AG08396 (cell line): ENCODE measurements at places on chromosomes 12 and 14.

GRCh38 chr12:49705479-49706134, 1.6 kb downstream of the FMNL3 start:
- DNase-seq: peak; percentile 65

GRCh38 chr14:79586989-79587598, 624.2 kb downstream of the DIO2 start:
- no peak for DNase-seq

DNA sequence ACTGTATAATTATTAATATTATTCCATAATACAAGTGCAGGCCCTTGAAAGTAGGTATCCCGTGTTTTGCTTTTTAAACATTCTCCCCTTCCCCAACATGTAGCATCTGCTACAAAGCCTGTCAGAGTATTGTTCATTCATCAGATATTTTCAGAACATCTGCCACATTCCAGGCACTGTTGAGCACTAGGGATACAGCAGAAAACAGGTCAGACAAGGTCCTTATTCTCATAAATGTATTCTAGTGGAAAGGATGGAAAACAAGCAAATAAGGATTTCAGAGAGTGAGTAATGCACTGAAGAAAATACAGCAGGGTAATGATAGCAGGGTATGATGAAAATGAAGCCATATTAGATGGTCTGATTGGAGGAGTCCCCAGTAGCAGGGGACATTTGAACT, 3.8 kb downstream of the ERP29 start:
- DNase-seq: no peak

DNA sequence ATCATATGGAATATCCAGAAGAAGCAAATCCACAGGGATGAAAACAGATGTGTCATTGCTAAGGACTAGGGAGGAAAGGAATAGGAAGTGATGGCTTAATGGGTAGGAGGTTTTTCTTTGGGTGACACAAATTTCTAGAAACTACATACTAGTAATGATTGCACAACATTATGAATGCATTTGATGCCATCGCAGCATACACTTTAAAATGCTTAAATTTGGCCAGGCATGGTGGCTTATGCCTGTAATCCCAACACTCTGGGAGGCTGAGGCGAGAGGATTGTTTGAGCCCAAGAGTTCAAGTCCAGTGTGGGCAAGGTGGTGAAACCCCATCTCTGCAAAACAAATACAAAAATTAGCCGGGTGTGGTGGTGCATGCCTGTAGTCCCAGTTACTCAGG, 1370.8 kb downstream of the AACS start:
- no peak for DNase-seq

GRCh38 chr12:66921151-66921550, 242.3 kb upstream of the GRIP1 start:
- DNase-seq: no peak

DNA sequence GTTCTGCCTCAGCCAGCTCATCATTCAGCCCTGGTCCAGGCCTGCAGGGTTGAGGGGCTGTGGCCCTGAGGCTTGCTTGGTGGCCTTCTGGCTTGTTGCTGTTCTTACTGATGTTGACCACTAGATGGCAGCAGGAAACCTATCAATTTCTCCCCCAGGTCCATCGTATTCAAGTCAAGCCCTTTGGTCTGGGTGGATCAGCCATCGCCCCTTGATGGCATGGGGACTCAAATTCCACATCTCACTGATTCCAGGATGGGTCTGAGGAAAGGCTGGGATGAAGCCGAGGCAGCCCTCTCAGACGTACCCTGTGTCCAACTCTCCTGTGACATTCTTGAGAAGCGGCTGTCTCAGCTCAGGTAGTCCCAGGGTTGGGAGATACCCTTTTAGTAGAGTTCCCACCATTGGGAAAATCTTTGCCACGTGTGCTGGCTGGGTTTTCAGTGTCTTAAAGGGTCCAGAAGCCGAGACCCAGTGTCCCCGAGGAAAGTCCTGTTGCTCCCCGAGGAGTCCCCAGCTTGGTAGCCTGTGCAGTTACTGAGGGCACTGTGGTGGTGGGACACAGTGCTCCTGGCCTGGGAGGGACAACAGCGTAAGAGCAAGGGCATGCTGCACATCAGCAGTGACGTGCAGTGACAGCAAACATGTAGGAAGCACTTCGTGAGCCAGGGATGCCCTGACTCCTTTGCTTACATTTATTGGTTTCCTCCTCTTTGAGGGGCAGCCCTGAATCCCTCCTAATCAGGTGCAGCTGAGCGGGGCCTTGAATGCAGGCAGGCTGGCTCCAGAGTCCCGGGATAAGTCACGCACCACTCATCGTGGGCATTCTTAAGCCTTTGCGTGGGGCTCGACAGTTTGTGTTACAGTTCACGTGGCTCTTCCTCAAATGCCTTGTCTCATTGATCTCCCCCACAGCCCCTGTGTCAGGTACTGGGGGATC, 58.6 kb downstream of the TSPAN9 start:
- DNase-seq: peak; percentile 82

DNA sequence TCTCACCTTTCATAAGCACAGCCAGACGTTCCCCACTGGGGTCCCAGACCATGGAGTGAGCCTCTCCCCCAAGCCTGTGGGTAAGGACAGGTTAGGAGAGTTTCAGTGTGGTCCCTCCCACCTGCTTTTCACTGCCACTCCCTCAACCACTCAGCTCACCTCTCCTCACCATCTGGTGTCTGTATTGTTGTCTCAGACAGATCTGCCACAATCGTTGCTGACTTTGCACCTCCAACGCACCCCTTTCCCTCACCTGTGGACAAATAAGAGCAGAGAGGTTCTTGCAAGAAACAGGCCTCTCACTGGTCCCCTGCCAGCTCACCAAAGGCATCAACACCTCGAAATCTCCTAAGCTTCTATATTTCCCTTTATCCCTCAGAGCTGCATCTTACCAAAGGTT, 8.8 kb downstream of the MYG1 start:
- no peak for DNase-seq

GRCh38 chr12:15863372-15863771, 18.8 kb upstream of the STRAP start:
- no peak for DNase-seq

GRCh38 chr14:61285364-61285763, 4.2 kb upstream of the TMEM30B start:
- no peak for DNase-seq

DNA sequence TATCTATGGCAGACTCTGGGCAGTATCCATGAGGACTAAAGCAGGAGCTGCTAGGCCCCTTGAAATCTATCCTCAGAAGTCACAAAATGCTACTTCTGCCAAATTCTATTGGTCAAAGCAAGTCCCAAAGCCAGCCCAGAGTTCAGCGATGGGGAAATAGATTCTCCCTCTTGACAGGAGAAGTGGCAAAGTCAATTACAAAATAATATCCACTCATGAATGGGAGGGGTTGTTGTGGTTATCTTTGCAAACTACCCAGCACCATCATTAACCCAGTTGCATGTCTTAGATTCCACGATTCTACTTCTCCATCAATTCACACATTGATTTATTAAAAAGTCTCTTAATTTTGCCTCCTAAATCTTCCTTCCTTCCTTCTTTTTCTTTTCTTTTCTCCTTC, 30.7 kb upstream of the STXBP6 start:
- no peak for DNase-seq

- DNase-seq: no peak
Observed at GRCh38 chr14:72366619-72367018, 434.4 kb downstream of the RGS6 start.

DNA sequence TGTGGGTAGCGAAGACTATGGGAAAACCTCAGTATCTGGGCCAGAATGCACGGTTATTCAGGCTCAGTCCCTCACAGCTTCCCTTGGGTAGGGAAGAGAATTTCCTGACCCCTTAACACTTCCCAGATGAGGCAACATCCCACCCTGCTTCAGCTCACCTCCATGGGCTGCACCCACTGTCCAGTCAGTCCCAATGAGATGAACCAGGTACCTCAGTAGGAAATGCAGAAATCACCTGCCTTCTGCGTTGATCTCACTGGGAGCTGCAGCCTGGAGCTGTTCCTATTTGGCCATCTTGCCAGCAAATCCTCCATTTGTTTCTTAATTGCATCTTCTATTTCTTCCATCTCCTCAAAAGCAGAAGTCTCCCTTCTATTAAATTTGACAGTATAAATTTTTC, 104.4 kb downstream of the FOXA1 start:
- no peak for DNase-seq

- no peak for DNase-seq
Observed at GRCh38 chr12:104802208-104802607, 155.9 kb downstream of the SLC41A2 start.

GRCh38 chr14:73712071-73712506, 2.1 kb downstream of the PNMA1 start:
- DNase-seq: no peak

DNA sequence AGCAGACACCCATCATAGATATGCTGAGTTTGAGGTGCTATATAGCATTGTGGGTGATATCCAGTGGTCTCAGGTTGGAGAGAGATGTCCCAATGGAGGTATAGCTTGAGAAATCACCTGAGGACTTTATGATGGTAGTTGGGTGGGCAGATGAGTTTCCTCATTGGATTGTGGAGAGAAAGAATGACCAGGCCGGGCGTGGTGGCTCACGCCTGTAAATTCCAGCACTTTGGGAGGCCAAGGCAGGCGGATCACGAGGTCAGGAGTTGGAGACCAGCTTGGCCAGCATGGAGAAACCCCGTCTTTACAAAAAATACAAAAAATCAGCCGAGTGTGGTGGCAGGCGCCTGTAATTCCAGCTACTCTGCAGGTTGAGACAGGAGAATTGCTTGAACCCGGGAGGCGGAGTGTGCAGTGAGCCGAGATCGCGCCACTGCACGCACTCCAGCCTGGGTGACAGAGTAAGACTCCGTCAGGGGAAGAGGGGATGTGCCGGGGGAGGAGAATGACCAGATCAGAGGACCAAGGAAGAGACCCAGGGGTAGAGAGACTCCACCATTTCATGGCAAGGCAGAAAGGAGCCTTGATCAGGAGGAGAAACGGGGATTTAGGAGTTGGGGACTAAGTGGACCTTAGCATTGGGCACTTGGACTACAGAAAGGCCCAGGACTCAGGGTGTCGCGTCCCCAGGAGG, 757 bp upstream of the PCK2 start:
- DNase-seq: no peak

GRCh38 chr12:116461060-116461459, 98.1 kb upstream of the MAP1LC3B2 start:
- DNase-seq: no peak

- no peak for DNase-seq
Observed at GRCh38 chr12:9123781-9124382, 8.2 kb upstream of the A2M start.

DNA sequence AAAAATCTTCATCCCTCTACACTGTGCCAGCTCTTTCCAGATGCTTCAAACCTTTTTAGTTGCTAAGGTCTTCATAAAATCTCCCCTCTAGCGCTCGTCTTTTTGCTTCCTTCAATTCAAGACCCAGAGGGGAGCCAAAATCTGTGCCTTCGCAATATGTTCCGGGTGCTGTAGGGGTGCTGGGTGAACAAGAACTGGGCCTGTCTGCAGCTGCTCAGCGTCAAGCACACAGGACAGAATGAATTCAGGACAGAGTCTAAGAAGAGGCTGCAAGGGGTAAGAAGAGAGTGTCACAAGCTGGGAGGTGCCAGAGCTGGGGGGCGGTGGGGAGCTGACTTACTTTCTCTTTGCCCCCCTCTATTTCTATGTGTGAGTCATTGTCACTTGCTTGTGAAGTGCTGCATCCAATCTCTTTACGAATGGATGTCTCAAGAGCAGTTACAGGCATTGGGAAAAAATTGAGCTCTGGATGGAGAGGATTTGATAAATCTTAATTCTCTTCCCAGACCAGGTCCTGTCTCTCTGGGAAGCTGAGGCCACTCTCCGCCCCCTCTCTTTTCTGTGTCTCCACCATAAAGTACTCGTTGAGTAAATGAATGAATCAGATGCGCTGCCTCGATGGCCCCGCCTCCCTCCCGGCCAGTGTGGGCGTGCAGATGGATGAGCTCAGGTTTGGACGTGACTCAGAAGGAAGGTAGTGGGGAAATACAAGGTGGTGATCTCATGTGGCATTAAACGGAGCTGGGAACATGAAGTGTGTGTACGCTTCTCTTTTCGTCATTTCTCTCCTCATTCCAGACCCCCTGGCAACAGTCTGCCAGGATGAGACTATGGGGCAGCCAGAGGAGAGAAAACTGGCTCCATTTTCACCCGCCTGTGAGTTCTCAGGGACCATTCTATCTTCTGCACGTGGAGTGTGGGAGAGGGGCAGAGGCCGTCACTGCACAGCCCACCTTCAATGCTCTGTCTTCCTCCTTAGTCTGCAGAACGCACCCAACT, 91.3 kb downstream of the TSPAN9 start:
- peak; percentile 81 for DNase-seq

GRCh38 chr12:77847680-77848431, 17.2 kb downstream of the NAV3 start:
- DNase-seq: peak; percentile 28

DNA sequence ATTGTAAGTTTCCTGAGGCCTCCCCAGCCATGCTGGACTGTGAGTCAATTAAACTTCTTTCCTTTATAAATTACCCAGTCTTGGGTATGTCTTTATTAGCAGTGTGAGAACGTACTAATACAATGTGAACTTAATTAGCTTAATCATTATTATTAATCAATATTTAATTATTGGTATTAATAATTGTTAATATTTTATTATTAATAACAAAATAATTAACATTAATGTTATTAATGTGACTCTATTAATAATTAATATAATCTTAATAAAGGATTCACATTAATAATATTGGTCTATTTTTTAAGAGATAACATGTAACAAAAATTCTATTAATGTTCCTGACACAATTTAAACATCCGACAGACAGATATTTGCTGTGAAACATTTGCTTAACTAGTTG, 164.9 kb upstream of the ATF7IP start:
- DNase-seq: no peak

DNA sequence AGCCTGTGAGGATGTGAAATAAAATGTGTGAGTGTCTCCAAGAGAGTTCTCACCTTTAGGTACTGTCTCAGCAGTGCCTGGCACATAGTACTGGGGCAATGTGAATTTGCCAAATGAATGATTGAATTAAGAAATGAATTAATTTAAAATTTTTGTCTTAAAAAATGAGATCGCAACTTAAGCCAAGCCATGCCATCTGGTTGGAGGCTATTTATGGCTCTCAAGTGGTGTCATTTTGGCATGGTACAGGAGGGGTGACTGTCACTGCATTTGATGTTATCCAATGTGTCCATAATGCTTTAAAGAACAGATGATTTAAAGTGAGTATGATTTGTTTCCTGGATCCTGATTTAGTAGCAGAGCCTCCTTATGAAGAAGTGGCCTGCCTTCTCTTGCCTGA, 80.3 kb downstream of the SRGAP1 start:
- no peak for DNase-seq

- peak; percentile 48 for DNase-seq
Observed at GRCh38 chr14:68894123-68894522, 85.0 kb downstream of the ACTN1 start.

- no peak for DNase-seq
Observed at GRCh38 chr12:71329956-71330355, 109.6 kb upstream of the LGR5 start.

DNA sequence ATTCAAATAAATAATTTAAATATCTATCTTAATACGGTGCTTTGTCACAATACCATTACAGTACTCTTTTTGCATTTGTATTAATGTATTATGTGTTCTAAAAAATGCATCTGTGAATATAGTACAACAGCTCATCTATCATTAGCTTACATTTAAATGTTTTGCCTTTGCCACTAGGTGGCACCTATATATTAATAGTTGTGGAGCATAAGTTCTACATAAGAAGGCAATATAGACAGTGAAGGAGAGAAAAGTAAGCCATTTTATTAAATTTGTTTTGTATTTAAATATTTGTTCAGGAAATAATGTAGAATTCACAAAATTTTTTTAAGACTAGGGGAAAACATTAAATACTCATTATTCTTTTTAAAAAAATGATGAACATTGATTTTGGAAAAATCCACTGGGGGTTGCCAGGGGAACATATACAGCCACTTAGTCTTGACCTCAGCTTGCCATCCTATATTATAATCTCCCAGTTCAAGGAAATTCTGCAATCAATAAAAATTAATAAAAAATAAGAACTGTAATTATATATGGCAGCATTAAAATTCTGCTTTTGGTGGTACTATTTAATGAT, 9.8 kb downstream of the CCER1 start:
- DNase-seq: no peak
